ENCODE measurements at places on chromosomes 7 and 10.

DNA sequence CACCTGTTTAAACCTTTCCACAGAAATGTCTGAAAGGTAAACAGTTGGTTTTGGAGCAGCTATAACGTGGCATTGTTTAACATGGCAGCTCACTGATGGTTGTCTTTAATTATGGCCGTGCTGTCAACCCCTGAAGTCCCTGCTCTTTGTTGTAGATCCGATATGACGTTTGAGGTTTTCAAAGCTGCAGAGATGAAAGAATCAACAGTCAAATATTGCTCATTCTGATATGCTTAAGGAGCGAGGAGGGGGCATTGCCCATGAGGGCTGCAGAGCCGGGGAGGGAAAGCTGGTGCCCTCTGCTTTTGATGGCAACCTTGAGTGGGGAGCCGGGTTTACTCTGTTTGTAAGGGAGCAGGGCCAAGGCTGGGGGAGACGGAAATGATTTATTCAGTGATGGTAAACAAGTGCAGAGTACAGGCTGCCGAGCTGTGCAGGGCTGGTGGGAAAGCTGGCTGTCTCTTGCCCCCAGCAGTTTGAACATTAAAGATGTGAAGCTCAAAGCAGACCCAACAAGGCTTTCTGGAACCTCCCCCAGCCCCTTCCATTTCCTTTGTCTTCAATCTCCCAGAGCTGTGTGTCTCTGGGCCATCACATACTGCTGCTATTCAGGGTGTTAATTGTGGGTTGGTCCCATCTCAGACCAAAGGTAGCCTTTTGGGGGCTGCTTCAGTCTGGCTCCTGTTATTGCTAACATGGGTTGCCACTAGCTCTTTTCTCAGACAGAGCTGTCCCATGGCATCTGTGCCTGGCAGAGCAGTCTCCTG lies 345.5 kb downstream of the LRMDA start:
- DNase-seq, result no peak

GRCh38 chr7:126026421-126027088 lies 1096.9 kb upstream of the POT1 start:
- DNase-seq, result no peak

- no peak for DNase-seq
Measured at GRCh38 chr10:96411716-96412320, 53.0 kb upstream of the OPALIN start.

GRCh38 chr10:122468307-122468925 lies 7.1 kb downstream of the HTRA1 start:
- DNase-seq, result no peak

GRCh38 chr7:34445653-34446052 lies 212.4 kb upstream of the NPSR1 start:
- no peak for DNase-seq

- no peak for DNase-seq
Measured at GRCh38 chr7:100822236-100823139, 4.8 kb downstream of the EPHB4 start.

DNA sequence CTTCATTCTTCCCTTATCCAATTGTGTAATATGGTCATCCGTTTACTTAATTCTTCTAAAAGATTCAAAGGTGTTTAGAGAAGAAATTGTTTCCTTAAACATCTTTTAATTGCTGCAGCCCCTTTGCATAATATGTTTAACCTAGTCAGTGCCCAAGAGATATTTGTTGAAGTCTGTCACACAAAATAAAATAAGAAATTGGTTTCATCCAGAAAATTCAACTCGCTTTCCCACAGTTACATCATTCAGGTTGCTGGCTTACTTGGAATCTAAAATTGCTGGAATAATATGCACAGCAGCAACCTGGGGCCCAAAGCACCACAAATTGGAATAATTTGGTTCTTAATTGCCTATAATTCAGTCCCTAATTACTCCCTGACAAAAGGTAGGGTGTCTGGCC lies 155.1 kb upstream of the ETV1 start:
- DNase-seq, result no peak

DNA sequence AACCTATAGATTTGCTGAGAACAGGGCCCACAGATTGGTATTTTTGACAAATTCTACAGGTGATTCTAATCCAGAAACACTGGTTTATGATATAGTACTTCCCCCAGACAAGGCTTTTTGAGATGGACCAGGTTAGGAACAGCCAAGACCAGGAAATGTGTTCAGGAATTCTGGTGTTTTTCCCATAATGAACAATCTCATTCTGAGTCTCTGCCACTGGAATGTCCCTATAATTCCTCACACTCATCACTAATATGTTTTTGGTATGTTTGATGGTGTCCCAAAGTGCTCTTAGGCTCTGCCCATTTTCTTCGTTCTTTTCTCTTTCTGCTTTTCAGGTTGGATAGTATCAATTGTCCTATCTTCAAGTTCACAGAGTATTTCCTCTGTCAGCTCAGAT lies 107.2 kb upstream of the IGFBP3 start:
- no peak for DNase-seq

- no peak for DNase-seq
Measured at GRCh38 chr7:40623863-40624262, 489.1 kb downstream of the SUGCT start.

- DNase-seq, result no peak
Measured at GRCh38 chr7:68994841-68995240, 603.4 kb upstream of the AUTS2 start.

- DNase-seq, result no peak
Measured at GRCh38 chr10:65791979-65792378, 1133.9 kb upstream of the LRRTM3 start.

- no peak for DNase-seq
Measured at GRCh38 chr7:24290004-24290641, 6.1 kb downstream of the NPY start.

GRCh38 chr10:79247373-79248137 lies 99.7 kb upstream of the PPIF start:
- no peak for DNase-seq

DNA sequence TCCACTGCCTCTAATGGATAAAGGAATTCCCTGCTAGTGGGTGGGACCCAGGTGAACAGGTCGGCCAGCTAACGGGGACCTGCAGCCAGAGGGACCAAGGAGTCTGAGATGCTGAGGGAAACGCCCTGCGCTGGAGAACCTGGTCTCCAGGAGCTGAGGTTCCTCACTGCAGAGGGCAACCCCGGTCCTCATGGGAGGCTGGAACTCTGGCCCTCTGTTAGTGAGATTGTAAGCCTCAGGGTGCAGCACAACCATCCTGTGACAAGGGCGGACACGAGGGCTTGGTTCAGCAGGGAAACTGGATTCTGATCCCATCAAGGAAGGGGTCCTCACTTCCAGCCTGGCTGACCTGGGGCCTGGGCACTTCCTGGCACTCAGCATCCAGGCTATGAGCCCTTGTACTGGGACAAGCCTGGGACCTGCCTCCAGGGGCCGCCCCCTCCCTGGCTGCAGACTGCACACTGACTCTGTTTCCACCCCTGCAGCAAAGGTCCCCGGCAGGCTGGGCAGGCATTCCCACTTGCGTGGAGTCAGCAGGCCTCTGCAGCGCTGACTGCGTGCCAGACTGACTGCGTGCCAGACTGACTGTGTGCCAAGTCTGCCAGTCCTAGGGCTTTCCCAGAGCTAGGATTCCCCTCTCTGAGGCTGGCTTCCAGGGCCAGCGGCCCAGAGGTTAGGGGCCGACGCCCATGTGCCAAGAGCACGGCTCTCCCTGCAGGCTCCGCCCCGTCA lies 143.2 kb downstream of the MAPK8 start:
- no peak for DNase-seq

All from stimulated activated CD8-positive, alpha-beta memory T cell treated with anti-CD3 and anti-CD28 coated beads, Interleukin-2, amount 100 ng/mL, for 1 hour (primary cell).